DMS153 (cell line): ENCODE measurements at places on chromosomes 2 and 18.

DNA sequence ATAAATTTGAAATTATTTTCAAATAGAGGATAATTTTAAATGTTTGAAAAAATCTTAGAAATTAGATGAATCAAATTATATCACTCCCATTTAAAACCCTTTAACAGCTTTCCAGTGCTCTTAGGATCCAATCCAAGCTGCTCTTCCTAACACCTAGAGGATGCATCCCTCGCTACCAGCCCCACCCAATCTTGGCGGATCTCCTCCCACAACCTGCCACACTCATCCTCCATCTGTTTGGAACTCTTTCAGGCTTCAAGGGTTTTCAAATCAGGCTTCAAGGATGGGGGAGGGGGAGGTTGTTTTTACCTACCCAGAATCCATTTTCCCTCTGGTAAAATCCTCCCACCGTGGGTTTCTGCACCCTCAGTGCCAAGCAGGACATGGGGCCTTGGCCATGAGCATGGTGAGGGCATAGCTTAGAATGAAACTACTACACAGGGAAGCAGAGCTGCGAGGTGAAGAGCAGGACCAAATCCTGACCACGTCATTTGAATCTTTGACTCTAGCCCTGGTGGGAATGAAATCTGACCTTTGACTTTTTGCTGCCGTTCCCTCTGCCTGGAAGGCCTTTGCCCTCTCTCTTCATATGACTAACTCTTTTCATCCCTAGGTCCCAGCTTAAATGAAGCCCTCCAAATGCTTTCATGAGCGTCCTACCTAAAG lies 113.0 kb upstream of the MAPRE2 start:
- no peak for DNase-seq

- no peak for DNase-seq
Measured at GRCh38 chr2:223997938-223998337, 40.7 kb downstream of the MRPL44 start.

- DNase-seq: no peak
Measured at GRCh38 chr18:25592804-25593360, 240.9 kb upstream of the ZNF521 start.

- DNase-seq: no peak
Measured at GRCh38 chr2:80012061-80012460, 292.5 kb downstream of the LRRTM1 start.

DNA sequence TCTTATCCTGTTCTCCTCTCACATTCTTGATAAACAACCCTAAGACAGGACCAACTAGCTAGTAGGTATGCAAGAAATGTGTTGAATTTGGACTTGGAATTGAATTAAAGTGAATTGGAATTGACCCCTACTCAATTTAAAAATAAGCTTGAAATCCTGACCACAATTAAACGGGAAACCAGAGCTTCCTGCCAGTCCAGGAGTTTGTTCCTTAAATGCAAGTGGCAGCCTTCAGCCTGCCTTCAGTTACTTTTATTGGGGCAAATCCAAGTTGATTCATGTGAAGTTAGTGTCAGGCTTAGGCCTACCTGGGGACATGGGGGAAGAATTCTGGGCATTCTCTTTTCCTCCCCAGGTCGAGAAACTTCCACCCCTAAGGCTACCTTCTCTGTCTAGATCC lies 457.6 kb downstream of the BCL11A start:
- no peak for DNase-seq
